ENCODE measurements at places on chromosomes 7 and 10.

- peak; percentile 2 for DNase-seq
Measured at GRCh38 chr7:27409776-27410175, 167.2 kb downstream of the EVX1 start.

DNA sequence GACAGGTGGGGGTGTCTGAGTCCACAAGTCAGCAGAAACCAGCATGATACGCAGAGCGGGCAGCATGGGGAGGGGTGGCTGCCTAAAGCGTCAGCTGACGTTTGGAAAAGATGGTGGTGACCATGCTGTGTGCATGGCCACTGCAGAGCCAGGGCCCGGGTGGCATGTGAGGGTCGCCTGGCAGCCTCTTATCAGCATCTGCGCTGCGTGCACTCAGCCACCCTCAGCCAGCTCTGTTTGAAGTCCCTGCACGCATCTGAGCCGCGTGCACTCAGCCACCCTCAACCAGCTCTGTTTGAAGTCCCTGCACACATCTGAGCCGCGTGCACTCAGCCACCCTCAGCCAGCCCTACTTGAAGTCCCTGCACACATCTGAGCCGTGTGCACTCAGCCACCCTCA is 61.5 kb downstream of the WDR37 start:
- no peak for DNase-seq

GRCh38 chr7:20980232-20980631 is 193.5 kb upstream of the SP8 start:
- DNase-seq: no peak

GRCh38 chr7:117101026-117101425 is 147.7 kb downstream of the ST7 start:
- no peak for DNase-seq

DNA sequence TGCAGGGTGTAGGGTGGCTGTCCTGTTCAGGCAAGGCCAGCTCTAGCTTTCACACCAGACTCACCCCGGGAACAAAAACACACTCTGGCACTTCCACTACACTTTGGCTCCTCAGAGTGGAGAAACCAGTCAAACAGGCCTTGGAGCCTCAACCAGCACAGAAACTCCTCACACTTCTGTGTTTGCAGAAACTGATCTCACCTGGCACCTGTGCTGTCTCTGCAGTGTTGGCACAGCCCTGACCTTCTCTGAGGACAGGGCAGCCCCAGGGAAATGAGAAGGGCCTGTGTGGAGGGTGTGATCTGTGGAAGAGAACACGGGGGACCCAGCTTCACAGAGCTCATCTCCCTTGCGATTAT is 4.1 kb upstream of the CALML5 start:
- no peak for DNase-seq

- DNase-seq: peak; percentile 83
Measured at GRCh38 chr10:124944982-124945381, 3.1 kb downstream of the ZRANB1 start.

DNA sequence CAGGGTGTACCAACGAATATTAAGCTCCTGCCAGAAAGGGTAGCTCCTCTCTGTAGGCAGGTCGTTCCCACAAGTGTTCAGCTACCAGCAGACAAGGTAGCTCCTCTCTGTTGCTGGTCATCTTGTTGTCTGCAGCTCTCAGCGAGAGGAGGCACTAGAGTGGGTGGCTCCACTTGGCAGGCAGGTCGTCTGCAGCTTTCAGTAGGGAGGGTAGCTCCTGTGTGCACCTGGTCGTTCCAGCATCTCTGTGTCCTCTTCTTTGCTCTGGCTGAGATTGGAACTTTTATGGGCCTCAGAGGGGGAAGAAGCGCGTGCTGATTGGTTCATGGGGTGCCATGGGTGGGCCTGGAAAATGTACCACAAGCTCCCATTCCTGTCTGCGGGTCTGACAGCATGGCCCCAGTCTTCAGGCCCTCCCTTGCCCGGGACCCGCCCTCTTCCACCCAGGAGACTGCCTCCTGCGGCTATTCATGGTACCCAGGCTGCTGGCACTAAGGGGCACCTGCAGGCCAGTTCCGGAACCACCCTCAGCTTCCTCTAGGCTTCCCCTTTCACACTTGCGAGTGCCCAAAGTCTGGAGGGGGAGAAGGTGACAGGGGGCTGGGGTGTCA is 63.9 kb upstream of the CACNA2D1 start:
- DNase-seq: no peak
